ENCODE measurements at places on chromosomes 4 and X.

DNA sequence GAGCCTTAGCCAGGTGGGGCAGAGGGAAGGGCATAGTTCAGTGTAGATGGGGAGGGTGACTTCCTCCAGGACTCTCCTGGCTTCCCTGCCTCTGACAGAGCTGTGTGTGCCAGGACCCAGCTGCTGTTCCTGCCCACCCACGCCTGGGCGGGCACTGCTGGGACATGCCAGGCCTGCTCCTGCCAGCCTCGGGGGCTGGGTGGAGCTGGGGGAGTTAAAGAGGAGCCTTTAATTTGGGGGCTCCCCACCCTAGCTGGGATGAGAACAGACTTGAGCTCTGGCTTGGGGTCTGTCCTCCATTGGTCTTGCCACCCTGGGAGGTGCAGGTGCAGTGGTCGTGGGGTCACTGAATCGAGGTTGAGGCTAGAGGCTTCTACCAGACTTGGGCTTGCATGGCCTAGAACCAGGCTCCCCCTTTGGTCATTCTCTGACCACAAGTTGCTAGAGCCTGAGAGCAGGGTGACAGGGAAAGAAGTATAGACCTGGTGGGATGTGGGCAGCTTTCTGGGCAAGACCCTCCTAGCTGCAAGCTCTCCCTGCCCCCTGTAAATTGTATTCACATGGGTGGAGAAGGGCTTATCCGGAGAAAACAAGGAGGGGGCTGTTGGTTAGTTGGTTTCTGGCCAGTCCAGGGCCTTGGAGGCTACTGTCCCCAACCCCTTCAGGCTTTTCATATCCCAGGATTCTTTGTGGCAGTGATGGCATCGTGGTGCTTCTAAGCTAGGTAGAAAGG is 5.7 kb downstream of the EFNB1 start:
- no peak for DNase-seq

DNA sequence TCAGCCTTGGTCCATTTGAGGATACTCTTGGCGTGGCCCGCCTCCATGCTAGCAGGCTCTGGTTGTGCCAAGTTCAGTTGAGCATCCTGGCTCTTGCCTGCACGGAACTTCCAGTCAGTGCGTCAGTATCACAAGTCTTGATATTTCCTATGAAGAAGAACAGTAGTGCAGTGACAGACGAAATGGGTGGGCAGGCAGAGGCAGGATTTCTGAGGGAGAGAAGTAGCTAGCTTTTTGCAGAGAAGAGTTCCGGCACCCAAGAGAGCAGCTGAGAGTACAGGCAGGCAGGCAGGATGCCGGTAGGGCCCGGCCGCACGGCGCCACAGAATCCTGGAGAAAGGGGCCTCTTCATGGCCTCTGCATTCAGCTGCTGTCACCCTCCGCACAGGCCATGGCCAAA is 56.1 kb upstream of the MSANTD1 start:
- DNase-seq: no peak

GRCh38 chrX:12702509-12703091 is 88.6 kb upstream of the PRPS2 start:
- DNase-seq: peak; percentile 14

- DNase-seq: peak; percentile 88
These were observed 22.7 kb downstream of the MAP9 start for GRCh38 chr4:155353923-155354540.

DNA sequence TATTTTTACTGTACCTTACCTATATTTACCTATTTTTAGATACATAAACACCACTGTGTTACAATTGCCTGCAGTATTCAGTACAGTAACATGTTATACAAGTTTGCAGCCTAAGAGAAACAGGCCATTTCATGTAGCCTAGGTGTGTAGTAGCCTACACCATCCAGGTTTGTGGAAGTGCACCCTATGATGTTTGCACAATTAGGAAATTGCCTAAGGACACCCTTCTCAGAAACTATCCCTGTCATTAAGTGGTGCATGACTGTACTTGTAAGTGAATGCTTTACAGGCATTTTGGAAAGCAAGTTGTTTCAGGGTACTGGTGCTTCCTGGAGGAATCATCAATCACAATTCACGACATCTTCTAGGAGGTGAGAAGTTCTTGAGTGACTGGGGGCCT is 991.8 kb upstream of the SLIT2 start:
- DNase-seq: no peak

DNA sequence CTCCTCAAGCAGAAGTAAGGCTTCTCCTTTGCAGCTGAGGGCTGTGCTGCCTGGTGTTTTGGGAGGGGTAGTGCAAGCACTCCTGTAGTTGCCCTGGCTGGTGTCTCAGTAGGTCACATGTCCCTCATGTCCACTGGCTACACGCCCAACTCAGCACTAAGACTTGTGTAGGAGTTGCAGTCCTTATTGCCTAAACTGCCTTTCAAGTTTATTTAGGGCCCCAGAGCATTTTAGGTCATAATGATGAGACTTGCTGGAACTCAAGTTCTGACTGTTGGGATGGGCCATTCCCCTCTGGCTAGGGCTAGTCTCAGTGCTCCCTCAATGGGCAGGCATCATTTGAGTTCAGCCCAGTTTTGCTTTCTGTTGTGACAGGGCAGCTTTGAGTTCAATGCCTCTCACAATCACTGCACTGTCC is 44.1 kb downstream of the PPM1K start:
- DNase-seq: no peak

- DNase-seq: peak; percentile 43
These were observed 16.7 kb upstream of the RBM41 start for GRCh38 chrX:107135049-107135964.

DNA sequence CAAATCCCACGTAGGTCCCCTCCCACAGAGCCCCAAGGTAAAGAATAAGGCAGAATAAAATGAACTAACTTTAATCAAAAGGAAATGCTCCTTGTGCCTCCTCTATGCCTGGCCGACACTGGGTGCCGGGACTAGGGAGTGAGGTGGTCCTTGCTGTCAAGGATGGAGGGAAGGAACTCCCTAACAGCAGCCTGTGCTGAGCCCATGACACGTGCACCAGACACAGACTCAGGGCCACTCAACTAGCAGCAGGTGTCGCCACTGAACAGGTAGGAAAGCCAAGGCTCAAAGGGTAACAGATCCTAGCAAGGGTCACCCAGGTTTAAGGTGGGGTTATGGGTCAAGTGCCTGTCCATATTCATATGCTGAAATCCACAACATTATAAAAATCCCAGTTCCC is 29.2 kb downstream of the MSX1 start:
- no peak for DNase-seq

GRCh38 chrX:14851526-14851925 is 21.3 kb downstream of the FANCB start:
- peak; percentile 9 for DNase-seq

- DNase-seq: no peak
These were observed 96.5 kb downstream of the ARHGAP10 start for GRCh38 chr4:147828331-147828905.

DNA sequence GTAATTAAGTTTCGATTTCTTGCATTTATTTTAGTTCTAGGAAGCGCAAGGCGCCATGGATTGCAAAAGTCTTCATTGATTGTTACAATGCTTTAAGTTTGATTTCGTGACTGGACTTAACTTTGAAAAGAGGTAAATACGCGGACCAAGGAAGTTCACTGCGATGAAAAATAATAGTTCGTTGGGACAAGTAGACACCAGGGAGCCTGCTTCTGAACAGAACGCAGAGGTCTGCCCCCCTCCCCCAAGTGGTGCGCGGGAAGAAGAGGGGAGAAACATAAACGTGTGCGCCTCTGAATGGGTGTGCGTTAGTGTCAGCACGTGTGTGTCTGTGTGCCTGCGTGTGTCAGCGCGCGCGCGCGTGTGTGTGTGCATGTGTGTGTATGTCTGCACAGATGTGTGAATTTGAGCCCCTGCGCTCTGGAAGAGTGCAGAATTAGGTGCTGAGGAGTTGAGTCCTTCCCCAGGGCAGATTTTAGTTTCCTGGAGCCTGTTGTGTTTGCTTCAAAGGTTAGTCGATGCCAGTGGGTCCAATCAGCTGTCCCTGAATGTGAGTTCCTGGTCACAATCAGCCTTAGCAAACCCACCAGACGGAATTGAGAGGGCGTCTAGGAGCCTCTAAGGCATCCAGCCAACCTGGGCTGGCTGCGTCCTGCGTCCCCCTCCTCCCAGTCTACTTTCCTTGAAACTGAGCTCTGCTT is 5.8 kb upstream of the POU4F2 start:
- DNase-seq: no peak

GRCh38 chr4:124936427-124936826 is 223.9 kb upstream of the ANKRD50 start:
- DNase-seq: no peak

GRCh38 chrX:24601858-24602257 is 45.3 kb downstream of the PCYT1B start:
- DNase-seq: no peak

DNA sequence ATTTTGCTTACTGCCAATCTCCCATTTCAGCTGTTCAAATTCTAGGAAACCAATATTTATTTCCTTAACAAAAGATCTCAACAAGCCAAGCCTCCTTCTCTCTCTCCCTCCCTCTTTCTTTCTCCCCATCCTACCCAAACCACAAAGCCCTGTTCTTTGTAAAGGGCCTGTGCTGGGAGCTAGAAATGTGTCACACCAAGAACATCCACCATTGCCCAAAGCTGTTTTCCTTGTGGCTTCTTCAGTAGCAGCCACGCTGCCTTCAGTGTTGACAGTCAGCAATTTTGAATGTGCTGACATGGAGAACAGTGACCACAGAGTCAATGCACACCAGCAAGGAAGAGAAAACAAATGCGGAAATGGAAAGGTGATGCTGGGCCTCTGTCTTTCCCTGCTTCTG is 203.0 kb downstream of the MAML3 start:
- peak; percentile 32 for DNase-seq

DNA sequence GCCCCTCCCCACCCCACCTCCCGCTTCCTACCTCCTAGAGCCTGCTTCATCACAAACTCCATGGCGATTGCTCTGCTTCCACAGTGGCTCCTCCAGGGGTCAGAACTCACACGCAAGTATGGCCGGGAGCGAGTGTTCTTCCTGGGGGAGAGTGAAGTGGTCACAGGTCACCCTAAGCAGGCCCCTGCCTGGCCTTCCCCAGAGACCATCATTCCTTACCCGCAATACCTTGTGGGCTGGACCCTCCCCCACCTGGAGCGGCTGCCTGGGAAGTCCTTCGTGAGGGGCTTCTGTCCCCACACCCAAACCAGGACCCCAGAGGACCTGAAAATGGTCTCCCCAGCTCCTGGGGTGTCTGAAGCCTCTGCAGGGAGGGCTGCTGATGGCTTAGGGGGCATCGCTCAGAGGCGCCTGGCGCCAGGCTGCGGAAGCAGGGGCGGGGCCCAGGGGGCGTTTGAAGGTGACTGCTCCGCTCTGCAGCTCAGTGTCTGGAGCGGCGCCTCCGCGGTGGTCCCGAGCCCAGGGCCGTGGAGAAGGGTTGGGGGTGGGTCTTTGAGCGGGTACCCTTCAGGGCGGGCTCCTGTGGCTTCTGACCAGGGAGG is 1.4 kb downstream of the CPLX1 start:
- DNase-seq: no peak

GRCh38 chr4:182306792-182307507 is 63.7 kb downstream of the TENM3 start:
- no peak for DNase-seq

- no peak for DNase-seq
These were observed 21.9 kb downstream of the SH3BP2 start for GRCh38 chr4:2814627-2815270.

GRCh38 chr4:47590325-47590724 is 105.2 kb downstream of the ATP10D start:
- no peak for DNase-seq

DNA sequence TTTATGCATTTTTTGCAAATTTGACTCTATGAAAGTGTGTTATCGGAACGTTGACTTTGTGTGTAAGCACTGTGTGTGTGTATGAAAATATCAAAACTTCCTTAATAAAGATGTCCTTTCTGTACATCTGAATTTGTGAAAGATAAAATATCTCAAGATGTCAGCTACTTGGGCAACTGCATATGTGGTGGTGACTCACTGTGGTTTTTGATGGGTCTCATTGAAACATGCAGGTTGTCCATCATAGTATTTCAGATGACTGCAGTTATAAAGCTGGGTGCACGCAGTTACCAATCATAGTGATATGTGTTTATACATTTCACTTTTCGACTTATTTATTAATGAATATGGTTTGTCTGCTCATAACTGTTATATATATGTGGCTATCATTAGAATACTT is 19.7 kb upstream of the BBS12 start:
- DNase-seq: peak; percentile 73

GRCh38 chr4:36722986-36723385 is 441.6 kb downstream of the DTHD1 start:
- DNase-seq: no peak

Measured in hematopoietic multipotent progenitor cell treated with erythropoietin and hydrocortisone succinate and interleukin-3 and kit ligand, for 6 days (in vitro differentiated cells).